Stimulated activated CD4-positive, alpha-beta T cell treated with anti-CD3 and anti-CD28 coated beads, Interleukin-4, amount 100 ng/mL, for 1 hour (primary cell): ENCODE measurements at places on chromosomes 13 and 19.

GRCh38 chr13:39729156-39729555 lies 73.7 kb downstream of the COG6 start:
- DNase-seq, result no peak

- DNase-seq, result no peak
Measured at GRCh38 chr13:93559718-93560117, 333.1 kb downstream of the GPC6 start.

DNA sequence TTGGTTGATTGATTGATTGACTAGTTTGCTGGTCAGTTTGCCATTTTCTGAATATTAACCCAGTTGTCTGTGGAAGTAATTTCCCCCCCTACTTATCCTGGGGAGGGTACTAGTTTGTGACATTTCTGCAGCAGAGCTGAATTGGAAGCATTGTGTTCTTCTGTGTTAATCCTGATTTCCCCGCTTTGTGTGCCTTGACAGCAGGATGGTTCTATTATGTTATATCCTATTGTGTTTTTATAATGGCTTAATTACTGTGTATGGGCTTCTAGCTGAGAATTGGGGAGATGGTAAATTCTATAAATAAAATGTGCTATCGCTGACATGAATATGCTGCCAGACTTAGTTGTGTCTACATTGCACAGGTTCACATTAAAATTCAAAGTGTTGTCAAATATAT lies 499.7 kb downstream of the COG6 start:
- no peak for DNase-seq

GRCh38 chr19:19205416-19206410 lies 2.5 kb upstream of the NR2C2AP start:
- DNase-seq, result no peak

- no peak for DNase-seq
Measured at GRCh38 chr13:42880056-42880605, 98.7 kb downstream of the FAM216B start.

DNA sequence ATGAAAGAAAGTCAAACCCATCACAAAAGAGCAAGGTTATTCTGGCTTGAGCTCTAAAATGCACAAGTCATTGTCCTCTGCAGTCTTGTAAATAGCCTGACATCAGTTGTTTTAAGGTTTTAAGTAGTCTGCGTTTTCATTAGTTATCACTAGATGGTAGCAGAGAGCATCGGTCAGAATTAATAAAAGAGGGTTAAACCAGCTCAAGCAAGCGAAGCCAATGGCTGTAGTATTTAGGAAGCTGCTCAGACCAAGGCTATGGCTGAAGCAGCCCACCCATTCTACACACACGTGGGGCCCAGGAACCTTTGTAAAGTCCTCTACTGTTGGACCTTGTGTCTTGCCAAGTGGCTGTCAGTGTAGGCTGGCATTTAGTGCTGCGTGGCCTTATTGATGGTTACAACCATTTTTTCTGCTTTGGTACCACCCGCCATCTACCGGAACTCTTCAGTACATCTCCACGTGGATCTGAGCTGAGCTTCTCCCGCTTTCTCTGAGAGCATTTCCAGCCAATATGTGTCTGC lies 13.3 kb upstream of the ZNF57 start:
- no peak for DNase-seq

- DNase-seq, result no peak
Measured at GRCh38 chr13:107438251-107438650, 777.1 kb downstream of the LIG4 start.

- no peak for DNase-seq
Measured at GRCh38 chr13:95920485-95920884, 132.7 kb downstream of the UGGT2 start.

DNA sequence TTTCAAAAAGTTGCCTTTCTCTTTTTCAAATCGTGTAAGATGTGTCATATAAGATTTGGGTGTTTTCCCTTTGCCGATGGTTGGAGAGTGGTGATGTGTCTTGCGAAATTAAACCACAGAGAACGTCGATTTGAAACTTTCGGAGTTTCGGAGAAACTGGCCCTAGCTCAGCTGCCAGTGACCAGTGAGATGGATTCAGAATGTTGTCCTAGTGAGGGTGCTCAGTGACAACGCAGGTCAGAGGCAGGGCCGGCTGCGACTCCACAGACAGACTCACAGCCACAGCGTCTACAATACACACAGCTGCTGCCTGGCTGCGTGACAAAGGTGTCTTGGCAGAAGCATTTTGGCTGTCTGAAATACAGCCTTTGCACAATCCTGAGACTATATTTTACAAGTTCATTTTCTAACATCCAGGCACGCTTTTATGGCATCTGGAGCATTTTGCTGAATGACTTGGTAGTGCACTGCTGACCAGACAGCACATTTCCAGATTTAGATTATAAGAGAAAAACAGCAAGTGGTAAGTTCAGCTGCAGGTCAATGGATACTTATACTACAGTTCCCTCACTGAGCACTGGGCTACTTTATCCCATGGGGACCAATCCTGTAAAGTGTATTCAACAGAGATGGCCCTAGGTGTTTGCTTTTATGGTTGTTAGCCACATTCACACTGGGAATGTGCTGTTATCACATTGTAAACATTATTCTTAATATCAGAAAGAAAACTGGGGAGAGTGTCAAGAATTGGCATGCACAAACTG lies 207.5 kb downstream of the KCNRG start:
- DNase-seq, result peak; percentile 13

DNA sequence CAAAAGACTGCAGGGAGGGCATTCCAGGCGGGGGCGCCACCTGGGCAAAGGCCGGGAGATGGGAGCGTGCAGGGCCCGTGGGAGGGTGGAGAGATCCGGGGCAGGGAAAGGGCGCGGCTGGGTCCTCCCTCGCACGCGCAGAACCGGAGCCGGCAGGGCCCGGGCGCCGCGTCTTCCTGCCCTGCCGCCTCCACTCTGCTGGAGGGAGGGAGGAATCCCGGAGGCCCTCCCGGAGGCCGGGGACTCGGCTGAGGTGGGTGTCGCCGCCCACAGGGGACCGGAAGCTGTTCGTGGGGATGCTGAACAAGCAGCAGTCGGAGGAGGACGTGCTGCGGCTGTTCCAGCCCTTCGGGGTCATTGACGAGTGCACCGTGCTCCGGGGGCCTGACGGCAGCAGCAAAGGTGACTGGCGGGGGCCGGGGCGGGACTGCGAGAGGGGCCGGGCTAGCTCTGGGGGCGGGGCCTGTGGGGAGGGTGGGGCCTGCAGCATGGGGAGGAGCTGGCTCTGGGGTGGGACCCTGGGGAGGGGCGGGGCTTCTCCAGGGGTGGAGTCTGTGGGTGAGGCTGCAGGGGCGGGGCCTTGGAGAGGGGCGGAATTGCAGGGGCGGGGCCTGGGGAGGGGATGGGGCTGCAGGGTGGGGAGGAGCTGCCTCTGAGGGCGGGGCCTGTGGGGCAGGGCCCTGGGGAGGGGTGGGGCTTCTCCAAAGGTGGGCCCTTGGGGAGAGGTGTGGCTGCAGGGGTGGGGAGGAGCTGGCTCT lies 51.3 kb downstream of the CELF5 start:
- DNase-seq, result peak; percentile 91

DNA sequence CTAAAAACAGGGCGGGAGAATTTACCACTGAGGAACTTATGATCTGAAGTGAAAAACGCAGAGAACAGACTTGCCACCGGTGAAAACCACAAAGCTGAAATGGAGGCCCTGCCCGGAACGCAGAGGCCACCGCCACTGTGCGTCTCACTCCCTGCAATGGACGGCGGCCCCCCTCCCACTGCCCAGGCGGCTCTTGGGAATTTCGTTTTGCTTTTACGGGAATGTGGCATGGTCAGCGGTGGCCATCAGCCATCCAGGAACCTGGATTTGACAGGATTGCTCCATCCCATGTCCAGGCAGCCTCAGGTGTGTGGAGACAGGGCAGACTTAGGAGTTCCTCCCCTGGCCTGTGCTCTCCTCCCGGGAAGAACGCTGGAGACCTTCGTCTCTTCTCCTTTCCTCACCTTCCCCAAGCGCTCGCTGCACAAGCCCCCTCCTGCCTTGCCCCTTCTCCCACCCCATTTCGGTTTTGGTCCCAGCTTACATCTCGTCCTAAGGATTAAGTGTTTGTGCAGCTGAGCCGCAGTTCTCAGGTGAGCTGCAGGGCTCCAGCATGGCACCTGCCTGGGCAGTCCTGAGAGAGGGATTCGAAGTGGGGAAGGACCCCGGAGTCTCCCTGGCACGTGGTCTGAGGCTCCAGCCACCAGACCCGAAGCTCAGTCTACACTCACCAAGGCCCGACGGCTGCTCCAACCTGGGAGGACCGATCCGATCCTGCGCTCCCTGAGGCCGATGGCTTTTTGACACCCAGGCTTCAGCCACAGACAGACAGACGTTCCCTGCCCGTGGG lies 49.9 kb downstream of the MCF2L start:
- DNase-seq, result no peak
